ENCODE measurements at places on chromosomes 1 and 21.

DNA sequence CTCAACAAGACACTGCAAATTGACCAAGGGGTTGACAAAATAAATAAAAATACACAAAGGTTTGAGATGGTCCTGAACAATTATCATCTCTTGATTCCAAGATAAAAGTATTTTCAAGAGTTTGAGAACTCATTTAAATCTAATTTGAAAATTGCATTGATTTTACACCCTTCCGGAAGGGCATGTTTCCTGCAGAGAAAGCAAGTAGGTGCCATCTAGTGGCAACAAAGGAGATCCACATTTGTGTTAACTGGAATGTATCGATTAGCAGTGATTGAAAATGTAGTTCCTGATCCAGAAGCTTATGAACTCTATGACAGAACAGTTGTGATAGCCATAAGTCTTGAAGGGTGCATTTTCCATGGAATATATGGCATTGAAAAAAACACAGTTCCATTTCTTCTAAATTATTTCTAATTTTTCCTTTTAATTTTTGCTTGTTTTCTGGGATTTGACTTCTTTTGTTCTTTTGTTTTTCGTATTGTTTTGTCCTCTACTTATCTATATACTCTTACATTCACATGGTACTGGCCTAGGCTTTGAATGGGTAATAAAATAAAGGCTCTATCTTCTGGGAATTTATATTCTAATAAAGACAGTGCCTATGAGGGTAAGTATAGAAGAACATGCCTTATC, 143.7 kb downstream of the DNM3 start:
- DNase-seq = peak; percentile 43

GRCh38 chr1:33932871-33933270, 69.0 kb downstream of the HMGB4 start:
- no peak for DNase-seq

DNA sequence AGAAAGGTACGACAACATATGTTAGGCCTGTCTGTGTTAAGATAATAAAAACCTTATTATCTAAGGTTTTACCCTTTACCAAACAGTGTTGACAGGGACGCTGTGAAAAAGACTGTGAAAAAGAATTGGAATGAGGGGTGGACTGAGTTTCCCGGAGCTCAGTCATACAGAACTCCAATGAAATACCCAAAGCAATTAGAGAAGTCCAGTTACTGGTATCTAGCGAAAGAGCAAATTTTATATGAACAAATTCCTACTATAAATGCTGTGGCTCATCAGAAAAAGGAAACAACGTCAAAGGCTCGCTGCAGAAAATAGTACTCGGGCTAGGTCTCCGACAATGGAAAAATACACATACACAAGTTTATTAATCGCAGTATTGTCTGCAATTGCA, 708 bp upstream of the RBBP5 start:
- no peak for DNase-seq

GRCh38 chr1:19045898-19046880, 89.7 kb upstream of the IFFO2 start:
- no peak for DNase-seq

- DNase-seq = no peak
Measured at GRCh38 chr21:43362915-43363314, 64.0 kb downstream of the SIK1 start.

GRCh38 chr1:161287482-161288054, 22.2 kb downstream of the MPZ start:
- no peak for DNase-seq

DNA sequence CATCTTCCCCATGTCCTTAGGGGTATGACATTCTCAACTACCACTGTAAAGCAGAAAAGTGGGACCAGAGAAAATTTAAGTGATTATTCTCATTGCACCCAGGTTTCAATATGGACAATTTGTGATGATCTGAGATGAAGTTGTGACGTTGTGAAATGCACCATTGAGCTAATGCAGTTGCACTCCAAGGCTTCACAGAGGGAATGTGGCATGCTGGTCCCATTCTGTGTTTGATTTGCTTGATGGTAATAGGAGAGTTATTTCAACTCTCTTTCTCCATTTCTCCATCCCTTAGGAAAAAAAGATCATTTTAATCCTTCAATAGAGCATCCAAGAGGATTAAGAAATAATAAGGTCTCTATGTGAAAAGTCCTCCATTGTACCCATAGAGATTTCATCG, 136.6 kb downstream of the SLC30A10 start:
- DNase-seq = no peak

DNA sequence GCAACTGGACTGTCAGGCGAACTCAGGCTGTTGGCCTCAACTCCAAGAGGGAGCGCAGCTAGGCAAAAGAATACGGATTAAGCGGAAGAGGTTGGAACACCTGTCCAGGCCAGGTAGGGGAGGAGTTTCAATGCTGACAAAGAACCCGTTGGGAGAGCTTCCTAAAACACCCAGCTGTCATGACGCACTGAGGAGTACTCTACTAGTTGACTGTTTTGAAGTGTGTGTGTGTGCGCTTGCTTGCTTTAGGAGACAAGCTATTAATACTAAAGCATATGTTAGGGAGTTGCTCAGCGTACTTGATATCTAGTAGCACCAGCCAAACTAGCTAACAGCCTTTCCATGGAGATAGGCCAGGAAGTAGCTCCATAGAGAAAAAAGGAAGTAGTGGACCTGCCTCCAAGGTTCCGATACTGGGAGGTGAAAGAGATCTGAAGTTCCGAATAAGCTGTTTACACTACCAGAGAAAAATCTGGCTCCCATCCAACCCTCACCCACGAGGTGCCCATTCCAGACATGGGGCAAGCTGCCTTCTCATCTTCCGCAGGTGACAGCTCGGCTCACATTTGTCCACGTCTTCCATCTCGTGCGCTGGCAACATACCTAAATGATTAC, 974 bp upstream of the FNBP1L start:
- no peak for DNase-seq

GRCh38 chr1:186476264-186477040, 15.5 kb upstream of the PDC start:
- no peak for DNase-seq

DNA sequence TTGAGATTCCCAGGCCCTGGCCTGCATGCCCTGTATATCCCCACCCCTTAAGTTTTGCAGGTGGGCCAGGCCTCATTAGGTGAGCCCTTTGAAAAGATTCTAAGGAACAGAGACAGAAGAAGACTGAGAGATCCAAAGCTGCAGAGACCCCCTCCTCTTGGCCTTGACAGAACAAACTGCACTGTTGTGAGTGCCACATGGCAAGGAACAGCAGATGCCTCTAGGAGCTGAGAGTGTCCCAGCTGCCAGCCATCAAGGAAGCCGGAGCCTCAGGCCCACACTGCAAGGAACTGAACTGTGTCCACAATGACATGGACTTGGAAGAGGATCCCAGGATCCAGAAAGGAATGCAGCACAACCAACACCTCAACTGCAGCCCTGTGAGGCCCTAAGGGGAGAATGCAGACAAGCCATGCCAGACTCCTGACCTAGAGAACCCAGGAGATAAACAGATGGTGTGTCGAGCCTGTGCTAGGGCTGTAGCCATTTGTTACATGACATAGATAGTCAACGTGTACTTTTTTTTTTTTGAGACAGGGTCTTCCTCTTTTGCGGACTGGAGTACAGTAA, 182.7 kb downstream of the AJAP1 start:
- DNase-seq = no peak

DNA sequence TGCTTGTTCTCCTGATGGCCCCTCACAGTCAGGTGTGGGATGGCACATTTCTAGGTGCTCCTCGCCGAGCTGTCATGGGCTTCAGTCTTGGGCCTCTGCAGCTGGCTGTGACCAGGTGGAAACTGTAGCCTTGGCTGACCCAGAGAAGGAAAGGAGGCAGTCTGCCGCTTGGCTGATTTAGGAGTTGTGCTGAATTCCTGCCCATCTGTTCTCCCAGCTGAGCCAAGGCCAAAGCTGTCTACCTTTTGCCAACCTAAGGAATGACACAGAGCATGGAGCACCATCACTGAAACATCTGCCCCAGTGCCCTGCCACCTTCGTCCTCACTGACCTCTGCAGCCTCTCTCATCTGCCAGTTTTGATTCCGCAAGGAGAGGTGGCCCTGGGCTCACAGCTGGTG, 27.9 kb downstream of the UTP25 start:
- DNase-seq = no peak

DNA sequence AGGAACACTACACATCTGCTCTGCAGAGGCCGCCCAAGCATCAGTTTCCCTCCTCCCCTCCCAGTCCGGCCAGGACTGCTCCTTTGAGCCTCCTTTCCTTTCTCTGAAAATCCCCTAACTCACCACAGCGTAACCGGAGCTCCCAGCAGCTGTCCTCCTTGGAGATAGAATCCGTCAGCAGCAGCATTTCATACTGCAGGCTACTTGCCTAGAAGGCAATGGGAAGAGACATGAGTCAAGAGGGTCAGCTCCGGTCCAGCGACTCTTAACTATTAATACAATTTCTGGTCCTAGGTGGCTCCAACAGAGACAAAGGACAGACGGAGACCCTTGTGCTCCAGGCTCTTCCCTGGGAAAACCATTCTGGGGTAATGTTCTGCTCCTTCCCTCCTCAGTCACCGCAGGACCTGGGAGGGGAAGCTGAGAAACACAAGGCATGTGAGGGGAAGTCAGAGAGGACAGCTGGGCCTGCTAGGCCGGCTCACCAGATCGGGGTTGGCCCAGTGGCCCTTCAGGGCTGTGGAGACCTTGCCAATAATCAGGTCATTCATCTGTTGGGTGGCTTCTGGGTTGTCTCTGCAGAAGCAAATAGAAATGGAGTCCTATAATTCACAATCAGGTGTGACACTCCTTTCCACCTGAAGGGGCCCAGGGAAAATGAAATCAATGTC, 99.7 kb downstream of the UBR4 start:
- DNase-seq = no peak

- DNase-seq = peak; percentile 29
Measured at GRCh38 chr1:228149406-228150119, at the start of gene GJC2. TSS of gene GJC2 (plus strand) at chr1:228149930. CDS start at chr1:228157759, 7,829 bp downstream.

DNA sequence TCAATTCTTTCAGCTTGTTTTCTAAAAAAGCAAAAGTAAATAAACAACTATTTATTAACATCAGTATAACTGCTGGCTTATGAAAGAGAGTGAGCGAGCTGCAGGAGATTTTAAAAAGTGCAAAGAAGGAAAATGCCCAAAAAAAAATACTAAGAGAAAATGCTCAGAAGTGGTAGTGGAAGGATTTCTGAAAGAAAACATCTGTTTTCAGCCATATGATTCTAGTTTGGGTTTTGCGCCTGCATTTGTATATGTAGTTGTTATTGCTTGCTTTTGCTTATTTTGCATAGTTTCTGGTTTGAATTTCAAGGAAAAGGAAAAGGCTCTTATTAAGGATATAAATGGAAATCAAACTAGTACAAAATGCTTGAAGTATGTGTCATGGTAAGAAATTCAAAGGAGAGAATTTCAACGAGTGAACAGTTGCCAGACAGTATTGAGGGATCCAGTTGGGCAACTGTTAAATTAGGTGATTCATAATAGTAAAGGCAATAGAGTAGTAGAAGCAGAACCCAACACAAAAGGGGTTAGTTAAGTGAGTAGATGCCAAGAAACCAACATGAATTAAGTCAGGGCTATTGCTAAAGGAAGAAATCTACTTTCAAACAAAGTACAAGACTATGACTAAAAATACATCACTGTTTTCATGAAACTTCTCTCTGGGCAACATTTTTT, 1.2 kb downstream of the GBP5 start:
- DNase-seq = no peak

DNA sequence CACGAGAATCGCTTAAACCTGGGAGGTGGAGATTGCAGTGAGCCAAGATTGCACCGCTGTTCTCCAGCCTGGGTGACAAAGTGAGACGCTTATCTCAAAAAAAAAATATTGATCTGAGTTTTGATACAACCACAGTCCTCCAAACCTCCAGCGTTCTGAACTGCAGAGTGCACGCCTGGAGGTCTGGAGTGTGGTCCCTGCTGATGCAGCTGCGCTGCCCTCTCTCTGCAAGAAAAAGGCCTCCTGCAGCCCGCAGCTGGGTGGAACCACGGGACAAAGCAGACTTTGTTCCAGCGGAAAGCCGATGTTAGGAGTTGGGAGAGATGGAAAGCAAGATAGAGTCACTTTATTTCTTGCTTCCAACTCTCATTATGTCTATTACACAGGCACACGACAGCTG, 144.9 kb upstream of the SOD1 start:
- DNase-seq = peak; percentile 73

GRCh38 chr21:36589352-36589971, 109.5 kb upstream of the SIM2 start:
- no peak for DNase-seq

- DNase-seq = no peak
Measured at GRCh38 chr1:180912211-180912800, 391 bp upstream of the KIAA1614 start.

- DNase-seq = no peak
Measured at GRCh38 chr1:229535230-229535629, 23.3 kb downstream of the ABCB10 start.

- DNase-seq = no peak
Measured at GRCh38 chr1:220336391-220337031, 64.3 kb upstream of the RAB3GAP2 start.

DNA sequence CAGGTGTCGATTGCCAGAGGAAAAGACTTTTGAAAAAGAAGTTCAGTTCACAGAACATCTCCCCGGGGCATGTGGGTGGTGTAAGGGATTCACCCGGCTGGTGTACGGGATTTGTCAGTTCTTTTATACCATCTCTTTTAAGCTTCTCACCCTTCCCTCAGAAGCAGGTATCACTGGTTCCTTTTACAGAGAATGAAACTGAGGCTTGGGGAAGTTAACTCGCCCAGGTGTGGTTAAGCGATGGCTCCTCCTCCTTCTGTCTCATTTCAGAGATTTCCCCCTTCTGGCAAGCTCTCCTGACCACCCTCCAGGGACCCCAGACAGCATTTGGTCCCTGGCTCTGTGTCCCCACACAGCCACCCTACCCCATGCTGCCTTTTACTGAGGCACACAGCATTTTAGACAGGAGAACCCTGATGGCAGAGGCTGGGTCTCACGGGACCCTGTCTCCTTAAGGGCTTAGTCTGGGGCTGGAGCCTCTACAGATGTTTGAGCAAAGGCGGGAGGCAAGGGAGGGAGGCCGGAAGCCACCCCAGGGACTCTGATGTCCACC, 2.8 kb upstream of the ECE1 start:
- no peak for DNase-seq

All from SK-N-DZ (cell line).